ENCODE measurements at places on chromosomes 11 and 22. TPM values are rescaled to one million over a fixed set of nuclear protein-coding genes. Genes with fewer than 3 reads are reported as not detected.

SMCO4 gene
- polyA plus RNA-seq, result 16.1 TPM

PMM1 gene
- polyA plus RNA-seq, result 101 TPM

CDKN1C gene
- polyA plus RNA-seq, result 11.3 TPM

CCT8L2 gene
- not detected for polyA plus RNA-seq

CECR2 gene
- 0.13 TPM for polyA plus RNA-seq

MS4A4E gene
- polyA plus RNA-seq, result not detected

PATE4 gene
- polyA plus RNA-seq, result 0.50 TPM

PICALM gene
- 101 TPM for polyA plus RNA-seq

PYGM gene
- polyA plus RNA-seq, result 12.5 TPM

PRR33 gene
- not detected for polyA plus RNA-seq

SLC16A8 gene
- polyA plus RNA-seq, result 0.72 TPM

IL17REL gene
- polyA plus RNA-seq, result not detected

LARGE2 gene
- not detected for polyA plus RNA-seq

TRIM6 gene
- 6.3 TPM for polyA plus RNA-seq

TMEM191C gene
- polyA plus RNA-seq, result 2.9 TPM

ZC3H7B gene
- polyA plus RNA-seq, result 14.8 TPM

LMNTD2 gene
- 1.7 TPM for polyA plus RNA-seq

GRCh38 chr11:67283481-67283963 lies 5.6 kb upstream of the ANKRD13D start:
- DNase-seq, result peak; percentile 71

- no peak for DNase-seq
Observed at GRCh38 chr22:45564349-45565030, 61.8 kb downstream of the FBLN1 start.

- DNase-seq, result no peak
Observed at GRCh38 chr11:12999597-12999996, 9.5 kb upstream of the RASSF10 start.

- DNase-seq, result peak; percentile 86
Observed at GRCh38 chr11:2390725-2391151, 9.8 kb upstream of the TSSC4 start.

GRCh38 chr11:96033095-96033494 lies 109.2 kb upstream of the MTMR2 start:
- DNase-seq, result no peak

GRCh38 chr11:45887587-45887986 lies 2.1 kb downstream of the MAPK8IP1 start:
- no peak for DNase-seq

GRCh38 chr11:1943977-1944376 lies 3.2 kb upstream of the MRPL23 start:
- peak; percentile 43 for DNase-seq

DNA sequence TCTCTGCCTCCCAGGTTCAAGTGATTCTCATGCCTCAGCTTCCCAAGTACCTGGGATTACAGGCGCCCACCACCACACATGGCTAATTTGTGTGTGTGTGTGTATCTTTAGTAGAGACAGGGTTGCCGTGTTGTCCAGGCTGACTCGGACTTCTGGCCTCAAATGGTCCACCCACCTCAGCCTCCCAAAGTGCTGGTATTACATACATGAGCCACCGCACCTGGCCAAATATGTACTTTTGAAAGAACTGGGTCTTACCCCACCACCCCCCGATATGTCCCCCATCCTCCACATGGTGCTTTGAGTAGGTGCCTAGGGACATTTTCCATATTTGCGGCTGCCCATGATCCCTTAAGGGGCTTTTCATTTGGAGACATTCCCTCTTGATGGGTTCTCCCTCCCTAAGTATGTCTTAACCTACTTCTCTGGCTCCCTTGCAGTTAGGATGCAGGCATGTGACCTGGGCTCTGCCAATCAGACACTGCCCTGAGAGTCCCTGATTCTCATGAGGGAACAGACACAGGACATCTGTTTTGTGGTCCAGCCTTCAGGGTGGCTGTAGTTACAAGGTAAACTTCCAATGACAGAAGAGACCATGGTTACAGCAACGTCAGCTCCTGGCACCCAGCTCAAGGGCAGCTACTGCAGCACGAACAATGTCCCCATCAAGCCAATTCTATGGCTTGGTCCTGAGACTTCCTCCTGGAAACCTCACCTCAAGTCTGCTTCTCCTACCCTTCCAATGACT lies 48.4 kb downstream of the CHST1 start:
- no peak for DNase-seq

GRCh38 chr11:76689313-76690260 lies 19.0 kb upstream of the LRRC32 start:
- DNase-seq, result no peak

DNA sequence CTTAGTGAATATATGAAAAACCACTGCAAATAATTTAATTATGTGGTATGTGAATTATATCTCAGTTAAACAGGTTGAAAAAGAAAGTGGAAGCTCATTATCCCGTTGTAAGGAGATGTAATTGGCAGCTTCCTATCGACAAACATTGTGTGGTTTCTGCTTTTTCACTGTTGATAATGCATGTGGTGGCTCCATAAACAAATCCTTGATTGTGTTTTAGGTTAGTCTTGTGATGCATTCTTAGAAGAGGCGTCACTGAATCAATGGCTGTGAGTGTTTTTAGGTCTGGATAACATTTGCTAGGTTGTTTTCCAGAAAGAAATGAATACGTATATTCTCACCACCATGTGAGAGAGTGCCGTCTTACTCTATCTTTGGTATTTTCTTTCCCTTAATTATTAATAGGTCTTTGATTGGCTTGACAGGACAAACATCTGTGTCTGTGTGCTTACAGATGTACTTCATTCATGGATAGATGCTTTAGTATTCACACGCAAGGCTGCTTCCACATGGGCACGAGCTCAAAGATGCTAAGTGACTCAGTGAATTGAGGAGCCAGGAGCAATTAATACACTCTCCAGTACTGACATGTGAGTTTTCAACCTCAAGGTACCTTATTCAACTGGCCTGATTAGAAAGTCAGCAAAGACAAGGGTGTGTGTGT lies 166.7 kb downstream of the TBC1D22A start:
- no peak for DNase-seq

GRCh38 chr11:111541254-111542061 lies 938 bp downstream of the LAYN start:
- peak; percentile 87 for DNase-seq

DNA sequence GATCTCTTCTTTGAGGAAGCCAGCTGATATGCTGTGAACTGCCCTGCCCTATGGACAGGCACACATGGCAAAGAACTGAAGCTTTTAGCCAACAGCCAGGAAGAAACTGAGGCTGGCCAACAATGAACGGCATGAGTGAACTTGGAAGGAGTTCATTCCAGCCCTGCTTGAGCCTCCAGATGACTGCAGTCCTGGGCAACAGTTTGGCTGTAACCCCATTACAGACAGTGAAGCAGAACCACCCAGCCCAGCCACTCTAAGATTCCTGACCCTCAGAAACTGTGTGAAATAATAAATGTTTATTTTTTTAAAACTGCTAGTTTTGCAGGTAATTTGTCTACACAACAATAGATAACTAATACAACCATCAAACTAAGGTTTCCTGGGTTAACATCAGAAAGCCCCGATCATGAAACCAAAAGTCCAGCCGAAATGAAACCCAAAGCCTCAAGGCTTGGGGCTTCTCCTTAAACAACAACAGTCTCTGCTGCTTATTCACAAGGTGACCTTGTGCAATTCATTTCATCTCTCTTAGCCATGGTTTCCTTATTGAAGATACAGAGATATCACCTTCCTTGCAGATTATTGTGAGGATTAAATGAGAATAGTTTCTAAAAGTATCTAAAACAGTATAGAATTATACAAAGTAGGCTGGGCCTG lies 31.4 kb downstream of the PAK1 start:
- DNase-seq, result no peak

DNA sequence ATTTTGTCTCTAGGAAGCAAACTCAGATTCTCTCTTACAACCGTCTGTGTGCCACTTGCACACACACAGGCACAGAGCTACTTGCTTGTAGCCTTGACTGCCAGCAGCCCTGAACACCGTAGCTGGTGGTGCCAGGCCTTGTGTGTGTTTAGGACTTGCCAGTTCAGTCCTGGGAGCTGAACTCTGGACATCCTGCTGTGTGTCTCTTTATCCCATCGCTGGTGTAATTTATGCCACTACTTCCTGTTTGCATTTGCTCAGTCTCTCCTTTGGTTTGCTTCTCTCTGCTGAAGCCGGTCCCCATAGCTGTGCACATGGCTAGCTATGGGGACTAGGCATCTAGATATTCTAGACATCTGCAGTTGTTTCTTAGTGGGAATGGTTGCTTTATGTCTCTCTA lies 24.0 kb downstream of the MARK2 start:
- DNase-seq, result peak; percentile 2

DNA sequence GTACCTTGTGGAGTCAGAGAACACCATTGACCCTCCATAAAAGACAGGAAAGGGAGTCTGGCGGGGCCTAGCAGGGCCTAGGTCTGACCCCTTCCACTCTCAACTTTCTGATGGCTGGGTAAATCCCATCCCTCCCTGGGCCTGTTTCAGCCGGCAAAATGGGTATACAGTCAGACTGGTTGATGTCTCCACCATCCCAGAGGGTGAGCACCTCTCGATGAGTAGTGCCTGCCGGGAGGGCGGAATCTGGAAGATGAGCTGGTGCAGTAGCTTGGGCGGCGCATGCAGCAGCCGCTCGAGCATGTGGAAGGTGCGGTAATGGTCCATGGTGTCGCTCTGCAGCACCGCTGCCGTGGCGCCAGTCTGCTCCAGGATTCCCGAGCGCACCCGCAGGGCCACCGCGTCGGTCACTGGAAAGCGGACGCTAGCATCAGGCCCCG lies 528 bp downstream of the FIBP start:
- no peak for DNase-seq

GRCh38 chr11:65574109-65574810 lies 1.6 kb upstream of the EHBP1L1 start:
- peak; percentile 99 for DNase-seq

- peak; percentile 47 for DNase-seq
Observed at GRCh38 chr11:69290806-69291205, 3.1 kb upstream of the MYEOV start.

DNA sequence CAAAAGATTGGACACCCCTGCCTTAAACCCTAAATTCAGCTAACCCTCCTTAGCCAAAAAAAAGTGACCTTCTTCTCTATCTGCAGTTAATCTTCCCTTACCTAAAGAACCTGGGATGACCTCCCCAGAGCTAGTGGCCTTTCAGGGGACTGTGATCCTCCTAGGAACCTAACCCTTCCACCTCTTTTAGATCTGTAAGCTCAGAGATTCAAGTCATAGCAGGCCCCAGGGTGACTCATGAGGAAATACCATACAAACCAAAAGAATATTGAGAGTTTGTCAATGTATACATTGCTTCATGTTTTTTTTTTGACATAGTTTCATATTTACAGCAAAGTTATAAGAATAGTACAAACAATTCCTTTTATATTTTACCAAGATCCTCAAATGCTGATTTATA lies 38.3 kb upstream of the CXCR5 start:
- DNase-seq, result no peak

DNA sequence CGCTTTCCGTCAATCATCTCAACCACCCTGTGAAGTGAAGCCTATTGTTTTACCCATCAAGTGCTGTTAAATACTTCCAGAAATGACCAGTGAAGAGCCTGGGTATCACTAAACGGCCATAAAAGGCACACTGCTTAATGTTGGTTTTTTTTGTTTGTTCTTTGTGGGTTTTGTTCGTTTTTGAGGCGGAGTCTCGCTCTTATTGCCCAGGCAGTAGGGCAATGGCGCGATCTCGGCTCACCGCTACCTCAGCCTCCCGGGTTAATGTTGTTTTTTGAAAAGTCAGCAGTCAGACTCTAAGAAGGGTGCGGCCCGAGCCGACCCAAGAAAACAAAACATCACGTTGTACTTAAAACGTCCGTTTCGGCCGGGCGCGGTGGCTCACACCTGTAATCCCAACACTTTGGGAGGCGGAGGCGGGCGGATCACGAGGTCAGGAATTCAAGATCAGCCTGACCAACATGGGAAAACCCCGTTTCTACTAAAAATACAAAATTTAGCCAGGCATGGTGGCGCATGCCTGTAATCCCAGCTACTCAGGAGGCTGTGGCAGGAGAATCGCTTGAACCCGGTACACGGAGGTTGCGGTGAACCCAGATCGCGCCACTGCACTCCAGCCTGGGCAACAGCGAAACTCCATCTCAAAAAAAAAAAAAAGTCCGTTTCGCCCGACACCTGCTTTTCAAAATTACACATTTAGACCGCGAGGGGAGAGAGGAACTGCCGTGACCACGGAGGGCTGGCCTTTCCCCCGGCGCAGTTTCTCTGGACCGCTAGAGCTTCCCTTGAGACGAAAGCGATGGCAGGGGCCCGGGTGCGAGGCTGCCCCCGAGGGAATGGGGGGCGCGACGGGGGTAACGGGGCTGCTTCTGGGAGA lies 714 bp downstream of the CD59 start:
- peak; percentile 69 for DNase-seq

GRCh38 chr11:103384652-103385051 lies 275.4 kb downstream of the DYNC2H1 start:
- no peak for DNase-seq

GRCh38 chr11:82718307-82718706 lies 15.4 kb downstream of the FAM181B start:
- DNase-seq, result no peak

GRCh38 chr11:456533-456932 lies 6.5 kb downstream of the PTDSS2 start:
- no peak for DNase-seq

DNA sequence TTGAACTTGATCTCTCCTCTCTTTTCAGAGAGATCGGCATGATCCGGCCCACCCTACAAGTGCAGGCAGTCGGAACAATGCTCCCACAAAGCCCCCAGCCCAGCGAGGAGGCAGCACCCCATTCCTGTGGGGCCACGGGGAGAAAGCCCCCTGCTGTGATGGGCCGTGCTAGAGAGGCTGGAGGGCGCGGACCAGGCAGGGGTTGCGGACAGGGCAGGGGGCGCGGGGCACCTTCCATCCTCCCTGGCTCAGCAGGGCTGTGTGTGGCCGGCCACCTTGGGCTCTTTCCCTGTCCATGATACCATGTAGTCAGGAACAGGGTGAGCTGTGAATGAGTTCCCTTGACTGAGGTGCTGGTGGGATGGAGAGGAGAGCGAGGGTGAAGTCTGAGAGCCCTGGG lies 379.8 kb downstream of the BRD1 start:
- DNase-seq, result no peak

GRCh38 chr11:76703707-76704106 lies 33.2 kb upstream of the LRRC32 start:
- no peak for DNase-seq

- DNase-seq, result no peak
Observed at GRCh38 chr11:86625544-86625943, 46.9 kb downstream of the ME3 start.

- DNase-seq, result peak; percentile 91
Observed at GRCh38 chr11:64856382-64857227, 12.2 kb upstream of the CDC42BPG start.

GRCh38 chr11:118789501-118790356 lies 1.2 kb downstream of the DDX6 start:
- no peak for DNase-seq

GRCh38 chr22:50317178-50317577 lies 9.6 kb downstream of the DENND6B start:
- DNase-seq, result no peak

DNA sequence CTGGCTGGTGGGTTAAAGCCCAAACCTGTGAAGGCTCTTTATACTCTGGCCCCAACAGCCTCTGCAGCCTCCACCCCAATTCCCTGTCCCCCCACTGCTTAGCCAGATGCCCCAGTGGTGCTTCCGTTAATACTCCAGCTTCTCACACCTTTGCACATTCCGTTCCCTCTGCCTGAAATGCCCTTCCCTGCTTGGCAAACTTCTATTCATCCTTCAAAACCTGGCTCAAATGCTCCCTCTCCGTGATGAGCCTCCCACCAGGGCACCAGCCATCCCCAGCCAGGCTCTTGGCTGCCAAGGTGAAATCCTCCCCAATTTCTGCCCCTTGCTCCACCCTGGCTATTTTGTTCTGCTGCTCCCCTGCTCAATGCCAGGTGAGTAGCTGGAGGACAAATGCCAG lies 12.5 kb upstream of the FADS3 start:
- no peak for DNase-seq
